CD4-positive, alpha-beta T cell treated with Interleukin-17A for 1 hour (primary cell): ENCODE measurements at places on chromosomes 13 and 19.

- no peak for DNase-seq
These were observed 721.8 kb downstream of the PCDH9 start for GRCh38 chr13:66508153-66508909.

DNA sequence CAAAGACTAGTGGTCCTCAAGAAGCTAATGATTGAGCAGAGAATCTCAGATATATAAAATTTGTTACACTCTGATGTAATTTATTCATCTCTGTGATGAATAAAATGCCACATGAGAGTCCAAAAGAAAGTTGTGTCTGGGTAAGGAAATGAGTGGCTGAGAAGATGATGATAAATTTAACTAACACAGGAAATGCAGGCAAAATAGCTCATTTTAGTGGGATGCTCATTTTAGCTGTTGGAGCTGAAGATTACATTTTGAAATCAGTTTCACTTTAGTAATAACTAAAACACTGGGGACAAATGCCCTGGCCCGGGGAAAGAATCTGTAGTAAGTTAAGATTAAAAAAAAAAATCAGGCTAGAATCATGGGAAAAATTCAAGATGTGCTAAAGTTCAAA is 35.2 kb downstream of the SPRY2 start:
- no peak for DNase-seq

DNA sequence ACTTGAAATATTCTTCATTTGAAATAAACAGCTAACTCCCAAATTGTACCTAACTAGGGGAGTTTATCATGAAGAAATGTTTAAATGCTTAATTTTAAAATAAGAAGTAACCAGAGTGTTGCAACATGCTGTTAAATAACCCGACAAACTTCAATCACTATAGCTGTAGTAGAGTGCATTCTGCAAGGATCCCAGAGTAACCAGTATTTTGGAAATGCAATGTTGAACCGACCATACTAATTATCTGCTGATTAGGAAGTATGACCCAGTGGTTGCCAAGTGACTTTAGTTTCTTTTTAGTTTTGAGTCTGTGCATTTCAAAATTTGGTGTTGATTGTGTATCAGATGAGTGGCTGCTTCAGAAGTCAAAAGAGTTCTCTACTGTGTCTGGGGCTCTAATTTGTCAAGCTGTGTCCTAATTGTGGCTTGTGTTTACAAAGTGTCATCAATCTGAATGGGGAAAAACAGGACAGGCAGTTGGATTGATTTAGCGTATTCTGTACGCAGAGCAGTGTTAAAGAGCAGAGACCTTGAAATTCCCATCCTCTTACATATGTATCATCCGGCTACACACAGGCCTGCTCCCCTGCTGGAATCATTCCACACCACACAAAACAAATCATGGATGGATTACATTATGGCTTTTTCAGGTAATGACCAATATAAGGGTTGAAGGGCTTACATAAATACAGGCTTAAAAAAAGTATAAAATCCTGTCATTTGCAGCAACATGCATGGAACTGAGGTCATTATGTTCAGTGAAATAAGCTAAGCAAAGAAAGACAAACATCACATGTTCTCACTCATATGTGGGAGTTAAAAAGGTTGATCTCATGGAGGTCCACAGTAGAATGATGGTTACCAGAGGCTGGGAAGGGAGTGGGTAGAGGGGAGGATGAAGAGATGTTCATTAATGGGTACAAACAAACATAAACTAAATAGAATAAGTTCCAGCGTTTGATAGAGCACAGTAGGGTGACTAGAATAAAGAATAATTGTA is 351.5 kb downstream of the KLF12 start:
- DNase-seq = no peak

- no peak for DNase-seq
These were observed 774 bp downstream of the GGN start for GRCh38 chr19:38386971-38387549.

- DNase-seq = no peak
These were observed 28.4 kb downstream of the ZNF844 start for GRCh38 chr19:12092956-12093355.

DNA sequence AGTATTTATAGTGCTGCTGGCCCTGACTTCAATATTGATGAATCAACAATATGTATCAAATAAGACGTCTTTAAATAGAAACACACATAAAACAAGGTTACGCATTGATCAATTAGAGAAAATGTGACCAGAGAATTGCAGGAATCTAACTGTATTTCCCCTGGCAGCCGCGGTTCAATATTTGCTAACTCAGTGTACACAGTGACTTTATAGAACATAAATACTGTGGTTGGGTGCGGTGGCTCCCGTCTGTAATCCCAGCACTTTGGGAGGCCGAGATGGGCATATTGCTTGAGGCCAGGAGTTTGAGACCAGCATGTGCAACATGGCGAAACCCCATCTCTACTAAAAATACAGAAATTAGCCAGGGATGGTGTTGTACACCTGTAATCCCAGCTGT is 22.8 kb upstream of the UPF3A start:
- DNase-seq = no peak

DNA sequence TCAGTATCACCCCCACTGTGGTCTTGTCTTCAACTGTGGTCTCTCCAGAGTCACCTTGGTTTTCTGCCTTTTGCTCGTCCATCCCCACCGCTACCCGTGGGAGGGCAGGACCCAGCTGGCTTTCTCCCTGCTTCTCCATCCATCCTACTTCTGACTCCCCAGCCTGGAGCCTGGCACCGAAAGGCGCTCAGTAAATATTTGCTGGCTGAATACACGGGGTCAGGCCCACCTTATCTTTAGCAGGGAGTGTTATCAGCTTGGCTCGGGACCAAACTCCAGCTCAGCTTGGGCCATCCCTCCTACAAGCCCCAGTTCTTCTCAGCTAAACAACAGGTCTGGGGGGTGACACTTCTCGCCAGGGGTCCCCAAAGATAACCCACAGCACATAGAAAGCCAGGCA is 62.0 kb upstream of the KLF2 start:
- DNase-seq = no peak

DNA sequence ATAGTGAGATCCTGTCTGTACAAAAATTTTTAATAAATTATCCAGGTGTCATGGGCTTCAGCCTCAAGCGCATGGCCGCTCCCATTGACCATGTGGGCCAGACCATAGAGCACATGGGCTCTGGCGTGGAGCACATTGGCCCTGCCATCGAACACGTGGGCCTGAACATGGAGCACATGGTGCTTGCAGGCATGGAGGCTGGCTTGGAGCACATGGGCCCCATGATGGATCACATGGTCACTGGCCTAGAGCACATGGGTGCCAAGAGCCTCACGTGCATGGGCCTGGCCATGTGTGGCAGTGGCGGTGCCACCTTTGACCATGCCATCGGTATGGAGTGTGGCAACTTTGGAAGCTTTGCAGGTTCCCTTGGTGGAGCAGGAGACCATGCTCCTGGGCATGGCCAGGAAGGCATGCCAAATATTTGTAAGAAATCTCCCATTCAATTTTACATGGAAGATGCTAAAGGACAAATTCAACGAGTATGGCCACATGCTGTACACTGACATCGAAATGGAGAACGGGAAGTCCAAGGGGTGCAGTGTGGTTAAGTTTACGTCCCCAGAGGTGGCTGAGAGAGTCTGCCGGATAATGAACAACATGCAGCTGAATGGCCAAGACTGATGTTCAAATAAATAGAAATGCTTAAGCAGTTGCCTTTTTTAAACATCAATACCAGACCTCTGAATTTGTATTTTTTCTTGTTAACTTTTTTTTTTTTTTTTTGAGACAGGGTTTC is 21.3 kb upstream of the SLC1A5 start:
- DNase-seq = no peak

DNA sequence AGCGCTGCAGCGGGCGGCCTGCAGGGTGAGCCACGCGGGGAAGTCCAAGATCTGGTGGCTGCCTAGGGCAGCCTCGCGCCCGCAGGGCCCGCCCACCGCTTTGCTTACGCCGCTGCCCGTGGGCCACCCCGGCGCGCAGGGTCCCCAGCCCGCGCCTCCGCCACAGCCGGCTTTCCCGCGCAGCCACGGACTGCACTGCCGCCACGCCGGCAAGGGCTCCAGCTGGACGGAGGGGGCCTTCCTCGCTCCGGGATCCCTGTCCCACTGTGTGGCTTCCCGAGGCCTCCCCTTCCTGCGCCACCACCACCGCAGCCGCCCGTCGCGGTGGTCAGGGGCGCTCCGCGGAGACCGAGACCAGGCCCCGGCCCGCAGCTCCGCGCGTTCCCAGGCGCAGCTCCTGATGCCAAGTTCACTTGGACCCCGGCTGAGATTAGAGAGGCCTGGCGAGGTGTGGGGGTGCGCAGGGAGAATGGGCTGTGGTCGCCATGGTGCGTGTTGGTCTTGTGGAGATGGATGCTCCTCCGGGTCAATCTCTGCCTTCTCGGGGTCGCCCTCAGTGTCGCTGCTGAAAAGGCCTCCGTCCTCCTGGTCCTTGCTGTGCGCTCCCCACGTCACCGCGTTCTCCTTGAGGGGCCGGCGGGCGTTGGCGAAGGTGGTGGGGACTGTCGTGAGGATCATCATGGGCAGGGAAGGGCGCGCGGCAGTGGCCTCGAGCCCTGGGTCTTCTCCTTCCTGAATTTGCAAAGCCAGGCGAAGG is 17.9 kb upstream of the RNF17 start:
- DNase-seq = no peak

DNA sequence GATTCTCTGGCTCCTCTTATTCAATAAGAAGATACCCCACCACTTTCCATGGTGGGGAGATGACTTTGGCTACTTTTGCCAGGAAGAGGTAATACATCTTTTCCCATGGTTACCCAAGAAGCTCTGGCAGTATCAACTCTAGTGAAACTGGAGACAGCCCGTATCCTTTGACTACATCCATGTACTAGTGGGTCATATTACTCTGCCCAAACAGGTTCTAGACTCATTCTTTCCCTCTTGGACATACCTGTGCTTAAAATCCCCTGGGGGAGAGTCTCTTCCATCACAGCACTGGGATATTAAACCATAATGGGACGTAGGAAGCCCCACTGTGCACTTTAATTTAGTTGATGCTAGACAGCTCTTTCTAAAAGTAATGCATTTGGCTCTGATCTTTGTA is 144.7 kb upstream of the KLF12 start:
- DNase-seq = no peak

DNA sequence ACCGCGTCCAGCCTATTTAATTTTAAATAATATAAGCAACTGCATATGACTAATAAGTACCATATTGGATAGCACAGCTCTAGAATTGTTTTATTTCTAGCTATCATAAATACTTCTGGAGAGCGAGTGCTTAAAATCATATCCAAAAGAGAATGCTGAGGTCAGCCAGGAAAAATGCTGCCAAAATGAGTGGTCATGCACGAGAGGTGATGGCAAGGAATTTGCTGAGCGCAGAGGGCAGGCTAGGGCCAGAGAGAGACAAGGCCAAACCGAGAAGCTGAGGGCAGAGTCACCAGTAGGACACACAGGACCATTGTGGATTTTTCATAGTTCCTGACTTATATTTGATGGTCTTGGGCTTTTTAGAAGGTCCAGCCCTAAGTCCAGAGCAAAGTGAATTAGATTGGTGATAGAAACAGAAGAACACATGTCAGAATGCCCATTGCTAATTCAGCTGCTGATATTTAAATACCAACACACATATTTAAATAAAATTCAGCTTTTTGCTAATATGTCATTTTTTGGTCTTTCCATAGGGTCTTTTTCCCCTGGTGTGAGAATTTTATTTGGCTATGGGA is 33.6 kb upstream of the UBL3 start:
- no peak for DNase-seq

GRCh38 chr13:39603424-39603947 is 493 bp upstream of the LHFPL6 start:
- DNase-seq = peak; percentile 4

GRCh38 chr19:17069193-17069592 is 6.1 kb downstream of the HAUS8 start:
- DNase-seq = no peak

- DNase-seq = no peak
These were observed 2.2 kb upstream of the COLGALT1 start for GRCh38 chr19:17553256-17553655.

- DNase-seq = peak; percentile 96
These were observed 4.4 kb upstream of the ZNF329 start for GRCh38 chr19:58154679-58155648.

DNA sequence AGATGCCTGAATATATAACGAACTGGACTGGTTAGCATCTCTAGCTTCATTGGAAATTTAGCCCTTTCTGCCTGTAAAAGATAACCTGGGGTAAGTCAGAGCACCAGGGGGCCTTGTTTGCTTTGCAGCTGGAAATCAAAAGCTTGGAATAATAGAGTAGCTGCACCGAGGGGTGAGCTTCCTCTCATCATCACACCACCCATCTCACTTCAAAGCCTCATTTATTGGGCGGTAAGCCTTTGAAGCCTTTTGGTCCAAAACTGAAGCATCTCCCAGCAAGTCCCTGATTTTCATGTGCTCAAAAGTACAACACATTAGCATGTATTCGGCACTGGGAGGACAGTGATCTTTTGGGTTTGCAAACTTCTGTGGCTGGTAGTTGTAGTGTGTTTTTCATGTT is 405.1 kb downstream of the FOXO1 start:
- no peak for DNase-seq

GRCh38 chr19:871446-872265 is 12.2 kb downstream of the CFD start:
- no peak for DNase-seq

DNA sequence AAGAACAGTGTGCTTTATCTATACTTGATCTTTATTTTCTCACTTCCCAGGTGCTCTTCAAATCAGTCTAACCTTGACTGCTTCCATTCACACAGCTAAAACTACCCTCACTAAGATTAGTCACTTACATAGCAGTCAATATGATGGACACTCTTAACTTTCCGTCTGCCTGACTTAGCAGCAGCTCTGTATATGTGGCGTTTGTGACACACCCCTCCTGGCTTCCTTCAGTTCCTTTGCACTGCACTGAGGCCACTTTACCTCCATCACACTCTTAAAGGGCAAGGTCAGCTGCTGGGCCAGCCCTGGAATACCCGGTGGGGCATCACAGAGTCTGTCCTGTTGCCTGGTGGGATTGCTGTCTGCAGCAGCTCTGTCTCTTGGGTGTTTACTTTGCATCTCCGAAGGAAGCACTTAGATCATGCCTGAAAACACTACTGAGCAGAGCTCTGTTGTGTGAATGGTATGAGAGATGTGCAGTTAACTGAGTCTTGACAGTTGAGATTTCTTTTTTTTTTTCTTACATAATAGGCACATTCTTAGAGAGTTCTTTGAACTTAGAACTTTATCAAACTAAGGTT is 35.6 kb upstream of the IL17D start:
- no peak for DNase-seq

DNA sequence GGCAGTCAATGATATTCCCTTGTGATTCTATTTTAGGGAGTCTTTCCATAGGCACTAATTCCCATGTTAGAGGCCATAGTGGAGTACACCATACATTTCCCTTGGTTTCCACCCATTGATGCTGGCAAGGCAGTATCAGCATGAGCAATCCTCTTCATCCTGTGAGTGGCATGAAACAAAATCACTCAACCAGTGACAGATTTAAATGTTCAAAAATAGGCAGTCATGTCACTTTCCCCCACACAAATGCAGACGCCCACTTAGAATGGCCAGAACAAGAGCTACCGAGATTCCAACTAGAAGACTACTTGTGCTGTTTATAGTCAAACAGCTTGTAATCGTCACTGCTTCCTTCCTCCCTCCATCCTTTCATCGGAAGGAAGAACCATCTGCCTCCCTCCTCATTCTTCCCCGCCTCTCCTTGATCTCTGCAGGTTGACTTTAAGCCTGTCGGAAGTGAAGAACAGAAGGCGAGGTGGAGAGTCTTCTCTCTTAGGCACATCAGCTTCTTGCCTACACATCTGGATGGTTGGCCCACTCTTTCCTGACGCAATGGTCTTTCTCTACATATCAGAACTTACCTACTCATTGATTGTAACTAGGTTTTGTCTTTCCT is 22.6 kb downstream of the RASL11A start:
- peak; percentile 11 for DNase-seq

GRCh38 chr13:46134961-46135522 is 30.2 kb upstream of the CPB2 start:
- DNase-seq = no peak
